CD8-positive, alpha-beta memory T cell (primary cell): ENCODE measurements at places on chromosomes 13 and 19. TPM values are rescaled to one million over a fixed set of nuclear protein-coding genes. Genes with fewer than 3 reads are reported as not detected.

- H3K4me1 ChIP-seq: no peaks in the 10 kb centered on the region
- no peaks in the 10 kb centered on the region for H3K27me3 ChIP-seq
- no peak overlapping the region for H3K27ac ChIP-seq
- H3K36me3 ChIP-seq: no peaks in the 10 kb centered on the region
Measured at GRCh38 chr19:5460748-5461147, 5.5 kb downstream of the ZNRF4 start.

DNA sequence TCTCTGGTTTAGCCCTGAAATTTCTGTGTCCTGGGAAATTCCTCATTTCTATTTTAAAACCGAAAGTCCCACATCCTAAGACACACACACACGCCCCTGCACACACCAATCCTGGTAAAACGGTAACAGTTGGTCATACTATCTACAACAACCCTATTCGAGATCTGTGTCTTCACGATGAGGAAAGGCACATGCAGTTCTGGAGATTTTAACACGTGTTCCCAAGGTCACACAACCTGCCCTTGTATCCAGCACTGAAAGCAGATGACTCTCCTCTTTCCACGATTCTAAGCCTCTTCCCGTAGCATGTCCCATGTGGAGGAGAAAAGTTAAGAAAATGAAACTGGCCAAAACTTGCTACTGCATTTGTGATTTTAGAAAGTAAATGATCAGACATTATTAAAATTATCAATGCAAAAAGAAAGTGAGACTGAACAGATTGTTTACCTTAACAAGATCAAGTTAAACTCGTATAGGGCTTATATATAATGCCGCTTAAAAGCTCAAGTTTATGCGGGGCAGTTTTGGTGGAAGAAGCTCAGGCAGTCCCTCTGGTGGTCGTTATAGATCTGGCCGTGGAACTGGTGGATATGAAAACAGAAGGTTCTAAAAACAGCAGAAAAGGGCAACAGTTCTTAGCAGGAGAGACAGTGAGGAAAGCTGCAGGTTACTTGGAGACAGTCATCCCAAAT lies 32.7 kb downstream of the VSTM1 start:
- H3K27me3 ChIP-seq: no peaks in the 10 kb centered on the region
- H3K4me1 ChIP-seq: no peaks in the 10 kb centered on the region
- H3K36me3 ChIP-seq: no peaks in the 10 kb centered on the region
- no peak overlapping the region for H3K4me3 ChIP-seq

C1QTNF9 gene
- total RNA-seq: not detected

GRCh38 chr13:65091031-65091430 lies 2139.1 kb downstream of the PCDH9 start:
- no peaks in the 10 kb centered on the region for H3K4me1 ChIP-seq
- DNase-seq: no peak
- no peak overlapping the region for H3K4me3 ChIP-seq
- no peaks in the 10 kb centered on the region for H3K36me3 ChIP-seq
- no peak overlapping the region for H3K27ac ChIP-seq

SLC15A1 gene
- not detected for total RNA-seq

GRCh38 chr13:43846496-43847158 lies 32.9 kb downstream of the CCDC122 start:
- no peaks in the 10 kb centered on the region for H3K27me3 ChIP-seq
- H3K36me3 ChIP-seq: no peaks in the 10 kb centered on the region
- H3K4me1 ChIP-seq: no peaks in the 10 kb centered on the region
- DNase-seq: no peak

- H3K4me3 ChIP-seq: peak overlapping the region; percentile 83
- DNase-seq: peak; percentile 87
- peaks cover 14% of the 10 kb centered on the region for H3K36me3 ChIP-seq
- H3K4me1 ChIP-seq: peaks cover 60% of the 10 kb centered on the region
Measured at GRCh38 chr19:39405958-39406655, 540 bp upstream of the ZFP36 start.

DNA sequence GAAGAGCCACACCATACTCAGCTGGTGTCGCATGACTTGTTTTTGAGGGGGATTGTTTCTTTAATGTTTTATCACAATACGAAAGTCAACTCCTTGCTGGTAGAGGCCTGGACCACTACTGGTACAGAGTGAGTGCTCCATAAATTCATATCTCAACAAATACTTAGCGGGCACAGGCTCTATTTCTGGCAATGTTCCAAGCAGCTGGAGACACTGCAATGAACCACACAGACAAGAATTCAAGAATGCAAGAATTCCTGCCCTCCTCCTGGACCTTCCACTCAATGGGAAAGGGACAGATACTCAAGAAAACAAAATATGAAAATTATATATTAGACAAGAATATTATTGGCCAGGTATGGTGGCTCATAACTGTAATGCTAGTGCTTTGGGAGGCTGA lies 5.1 kb upstream of the FXYD5 start:
- H3K27ac ChIP-seq: no peak overlapping the region
- no peaks in the 10 kb centered on the region for H3K27me3 ChIP-seq
- peaks cover 19% of the 10 kb centered on the region for H3K4me1 ChIP-seq
- H3K4me3 ChIP-seq: no peak overlapping the region
- H3K36me3 ChIP-seq: no peaks in the 10 kb centered on the region
- no peak for DNase-seq

UHRF1 gene
- 212 TPM for total RNA-seq

EDDM13 gene
- total RNA-seq: 0.59 TPM

ZNF492 gene
- total RNA-seq: 1.5 TPM

CGB8 gene
- not detected for total RNA-seq

C2CD4C gene
- not detected for total RNA-seq

GRCh38 chr13:61162106-61162505 lies 253.5 kb downstream of the PCDH20 start:
- H3K4me1 ChIP-seq: no peaks in the 10 kb centered on the region
- H3K27me3 ChIP-seq: no peaks in the 10 kb centered on the region
- DNase-seq: no peak
- no peak overlapping the region for H3K27ac ChIP-seq
- no peak overlapping the region for H3K4me3 ChIP-seq

GRCh38 chr19:39795001-39795400 lies 16.3 kb downstream of the LEUTX start:
- H3K4me3 ChIP-seq: no peak overlapping the region
- no peaks in the 10 kb centered on the region for H3K27me3 ChIP-seq
- H3K27ac ChIP-seq: no peak overlapping the region
- no peak for DNase-seq
- no peaks in the 10 kb centered on the region for H3K4me1 ChIP-seq
- H3K36me3 ChIP-seq: no peaks in the 10 kb centered on the region

TMEM150B gene
- total RNA-seq: not detected

DNA sequence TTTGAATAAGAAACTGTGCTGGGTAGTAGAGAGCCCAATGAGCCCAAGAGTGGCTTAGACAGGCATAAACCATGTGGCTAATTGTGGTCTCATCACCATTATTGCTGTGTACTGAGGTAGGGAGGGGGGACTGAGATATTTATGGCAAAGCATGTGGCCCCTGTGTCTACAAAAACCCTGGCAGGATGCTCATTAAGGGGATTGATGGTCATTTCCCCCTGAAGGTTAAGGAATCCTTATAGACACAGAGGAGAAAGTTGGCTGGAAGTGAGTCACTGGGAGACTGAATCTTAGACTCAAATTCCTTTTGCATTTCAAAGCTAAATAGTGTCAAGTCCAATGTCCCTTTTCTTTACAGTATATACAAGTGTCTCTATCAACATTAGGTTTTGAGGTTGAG lies 9.8 kb upstream of the DACT3 start:
- H3K4me1 ChIP-seq: no peaks in the 10 kb centered on the region
- no peaks in the 10 kb centered on the region for H3K27me3 ChIP-seq
- DNase-seq: no peak
- H3K36me3 ChIP-seq: peaks cover 15% of the 10 kb centered on the region
- no peak overlapping the region for H3K27ac ChIP-seq

NLRP4 gene
- total RNA-seq: not detected

ZNF480 gene
- total RNA-seq: 5.6 TPM

DNA sequence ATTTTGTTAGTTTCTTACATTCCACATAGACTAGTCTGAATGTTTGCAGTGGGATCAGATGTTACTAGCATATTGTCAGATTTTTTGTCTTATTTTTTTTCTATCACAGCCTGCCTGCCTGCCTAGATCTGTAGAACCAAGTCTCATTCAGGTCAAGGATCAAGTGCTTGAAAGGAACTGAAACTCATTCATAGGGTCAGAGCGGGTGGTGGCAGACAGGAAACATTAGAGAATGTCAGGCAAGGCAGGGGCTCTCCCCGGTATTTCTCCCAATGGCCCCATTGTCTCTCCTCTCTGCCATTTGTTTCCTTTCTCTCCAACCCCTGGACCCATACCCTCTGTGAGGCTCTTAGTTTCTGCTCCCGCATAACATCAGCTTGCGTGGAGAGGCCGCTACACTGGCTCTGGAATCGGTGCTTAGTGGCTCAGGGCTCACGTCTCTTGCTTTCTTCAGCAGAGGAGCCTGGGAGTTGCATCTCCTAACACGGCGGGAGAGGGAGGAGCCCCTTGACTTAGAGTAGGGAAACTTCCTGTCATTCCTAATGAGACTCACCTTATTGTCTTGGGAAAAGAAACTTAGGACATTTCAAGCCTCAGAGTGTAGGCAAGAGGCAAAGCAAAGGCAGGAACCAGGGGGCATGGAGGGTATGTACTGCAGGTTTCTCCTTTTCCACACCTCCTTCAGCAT lies 35.6 kb upstream of the SPATA13 start:
- no peaks in the 10 kb centered on the region for H3K4me1 ChIP-seq
- no peaks in the 10 kb centered on the region for H3K27me3 ChIP-seq
- H3K4me3 ChIP-seq: no peak overlapping the region
- H3K36me3 ChIP-seq: no peaks in the 10 kb centered on the region
- H3K27ac ChIP-seq: no peak overlapping the region
- DNase-seq: no peak

PRTN3 gene
- total RNA-seq: not detected

ZNF221 gene
- 1.8 TPM for total RNA-seq

DNA sequence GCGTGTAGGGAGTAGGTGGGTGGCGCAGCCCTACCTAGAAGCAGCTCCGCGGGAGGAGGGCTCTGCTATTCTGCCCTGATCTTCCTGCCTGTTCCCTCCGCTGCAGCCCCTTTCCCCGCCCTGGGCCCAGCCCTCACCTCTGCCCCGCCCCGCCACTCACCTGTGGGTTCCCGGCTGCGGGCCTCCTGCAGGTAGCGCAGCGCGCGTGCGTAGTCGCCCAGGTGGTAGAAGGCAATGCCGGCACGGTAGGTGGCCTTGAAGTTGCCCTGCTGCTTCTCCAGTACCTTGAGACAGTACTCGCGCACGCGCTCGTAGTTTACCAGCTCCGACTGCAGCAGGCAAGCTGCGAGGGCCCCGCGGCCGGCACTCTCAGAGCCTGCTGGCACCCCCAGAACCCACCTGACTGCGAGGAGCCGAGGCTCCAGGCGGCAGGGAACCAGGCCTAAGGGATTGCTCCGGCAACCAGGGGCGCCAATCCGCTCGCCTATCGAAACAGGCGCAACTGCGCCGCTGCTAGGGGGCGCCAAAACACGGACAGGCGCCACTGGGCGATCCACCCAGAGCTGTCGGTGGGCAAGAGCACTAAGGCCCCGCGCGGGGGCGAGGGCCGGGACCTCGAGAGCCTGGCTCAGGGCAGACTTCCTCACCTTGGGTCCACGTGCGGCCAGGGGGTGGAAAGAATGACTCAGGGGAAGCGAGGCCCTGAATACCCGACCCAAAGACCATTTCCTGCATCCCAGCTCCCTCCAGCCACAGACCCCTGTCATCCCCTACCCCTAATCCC lies 965 bp downstream of the TTC9B start:
- peaks cover 23% of the 10 kb centered on the region for H3K27me3 ChIP-seq
- H3K36me3 ChIP-seq: no peaks in the 10 kb centered on the region
- H3K4me3 ChIP-seq: no peak overlapping the region
- no peak overlapping the region for H3K27ac ChIP-seq
- no peak for DNase-seq

GRCh38 chr19:43658001-43658400 lies 12.0 kb downstream of the PLAUR start:
- H3K4me3 ChIP-seq: no peak overlapping the region
- H3K4me1 ChIP-seq: no peaks in the 10 kb centered on the region
- no peak for DNase-seq
- H3K27ac ChIP-seq: no peak overlapping the region

PDX1 gene
- not detected for total RNA-seq

NOP53 gene
- 243 TPM for total RNA-seq

DNA sequence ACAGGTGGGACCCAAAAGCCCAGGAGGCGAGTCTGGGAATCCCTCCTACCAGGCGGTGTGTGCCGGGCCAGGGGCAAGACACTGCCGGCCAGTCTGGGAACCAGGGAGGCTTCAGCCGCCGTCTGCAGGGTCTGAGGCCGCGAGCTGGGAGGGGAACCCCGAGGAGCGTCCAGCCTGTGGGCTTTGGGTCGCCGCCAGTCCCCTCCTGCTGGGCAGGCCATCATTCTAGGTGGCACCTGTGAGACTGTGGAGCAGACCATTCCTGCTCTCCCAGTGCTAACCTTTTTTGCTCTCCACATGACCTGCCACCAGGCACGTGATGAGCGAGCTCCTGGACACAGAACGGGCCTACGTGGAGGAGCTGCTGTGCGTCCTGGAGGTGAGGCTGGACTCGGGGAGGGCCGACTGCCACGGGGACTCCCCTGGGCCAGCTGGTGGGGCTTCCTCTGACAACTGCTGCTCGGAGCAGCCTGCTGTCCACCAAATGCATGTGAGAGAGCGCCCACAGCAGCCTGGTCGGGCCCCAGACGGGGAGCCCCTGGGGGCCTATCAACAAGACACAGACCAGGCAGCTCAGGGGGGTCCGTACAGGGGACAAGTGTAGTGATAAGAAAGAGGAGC lies 24.6 kb upstream of the F7 start:
- H3K4me1 ChIP-seq: no peaks in the 10 kb centered on the region
- no peak overlapping the region for H3K4me3 ChIP-seq
- no peaks in the 10 kb centered on the region for H3K36me3 ChIP-seq

- H3K4me3 ChIP-seq: no peak overlapping the region
- H3K27me3 ChIP-seq: no peaks in the 10 kb centered on the region
- no peak overlapping the region for H3K27ac ChIP-seq
- DNase-seq: no peak
Measured at GRCh38 chr13:27572234-27572901, 48.0 kb downstream of the LNX2 start.

GRCh38 chr19:43470288-43470687 lies 4.9 kb upstream of the LYPD3 start:
- no peak for DNase-seq
- H3K4me3 ChIP-seq: no peak overlapping the region
- peaks cover 54% of the 10 kb centered on the region for H3K4me1 ChIP-seq
- H3K36me3 ChIP-seq: no peaks in the 10 kb centered on the region
- H3K27ac ChIP-seq: no peak overlapping the region

DNA sequence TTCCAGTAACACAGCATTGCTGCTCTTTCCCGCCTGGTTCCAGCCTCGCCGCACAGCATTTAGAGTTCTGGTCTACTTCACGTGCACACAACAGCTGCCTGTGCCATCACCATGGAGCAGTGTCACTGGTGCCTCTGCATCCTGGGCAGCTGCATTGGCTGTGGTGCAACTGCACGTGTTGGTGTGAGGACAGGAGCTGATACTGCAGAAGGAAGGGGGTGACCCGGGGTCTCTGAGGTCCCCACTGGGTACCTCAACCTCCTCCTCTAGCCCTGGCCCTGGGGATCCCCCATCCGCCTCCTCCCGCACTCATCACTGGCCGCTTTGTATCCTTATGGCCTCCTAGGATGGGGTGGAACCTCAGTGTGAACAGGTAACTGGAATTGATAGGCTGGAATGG lies 112.5 kb downstream of the SOX1 start:
- H3K4me1 ChIP-seq: no peaks in the 10 kb centered on the region
- H3K36me3 ChIP-seq: no peaks in the 10 kb centered on the region
- no peak overlapping the region for H3K27ac ChIP-seq
- no peaks in the 10 kb centered on the region for H3K27me3 ChIP-seq
- no peak overlapping the region for H3K4me3 ChIP-seq
- DNase-seq: no peak

PRODH2 gene
- total RNA-seq: not detected

- no peak overlapping the region for H3K27ac ChIP-seq
- no peaks in the 10 kb centered on the region for H3K27me3 ChIP-seq
- H3K4me1 ChIP-seq: no peaks in the 10 kb centered on the region
- no peak for DNase-seq
- H3K36me3 ChIP-seq: no peaks in the 10 kb centered on the region
Measured at GRCh38 chr13:112113851-112114250, 46.9 kb downstream of the SOX1 start.

C13orf42 gene
- not detected for total RNA-seq

ZNF729 gene
- not detected for total RNA-seq
